Uterus (tissue), 4 donors: ENCODE measurements at places on chromosomes 12 and 14. TPM values are rescaled to one million over a fixed set of nuclear protein-coding genes. Genes with fewer than 3 reads are reported as not detected.

DNA sequence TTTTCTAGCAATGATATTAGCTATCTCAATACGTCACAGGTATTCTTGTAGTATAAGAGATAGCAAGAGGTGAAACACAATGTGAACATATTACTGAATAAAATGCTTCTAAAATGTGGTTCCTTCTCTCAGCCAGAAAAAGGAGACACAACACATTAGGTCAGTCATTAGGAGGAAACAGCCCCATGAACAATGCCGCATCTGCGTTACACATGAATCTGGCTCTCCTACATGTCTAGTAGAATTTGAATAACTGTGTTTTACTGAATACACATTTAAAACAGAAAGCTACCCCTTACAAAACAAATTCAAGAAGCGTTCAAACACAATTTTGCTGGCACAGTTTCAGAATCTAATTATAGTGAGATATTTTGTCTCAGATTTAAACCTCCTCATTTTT is 51.6 kb downstream of the EFCAB11 start:
- no peaks in the 10 kb centered on the region for H3K27me3 ChIP-seq
- no peak overlapping the region for H3K27ac ChIP-seq
- no peaks in the 10 kb centered on the region for H3K36me3 ChIP-seq

OR6C2 gene
- not detected for total RNA-seq

- H3K27ac ChIP-seq: no peak overlapping the region
- H3K36me3 ChIP-seq: no peaks in the 10 kb centered on the region
- no peak for DNase-seq
- no peaks in the 10 kb centered on the region for H3K4me1 ChIP-seq
- H3K4me3 ChIP-seq: no peak overlapping the region
Observed at GRCh38 chr12:4417455-4417854, 28.2 kb downstream of the FGF6 start.

DNA sequence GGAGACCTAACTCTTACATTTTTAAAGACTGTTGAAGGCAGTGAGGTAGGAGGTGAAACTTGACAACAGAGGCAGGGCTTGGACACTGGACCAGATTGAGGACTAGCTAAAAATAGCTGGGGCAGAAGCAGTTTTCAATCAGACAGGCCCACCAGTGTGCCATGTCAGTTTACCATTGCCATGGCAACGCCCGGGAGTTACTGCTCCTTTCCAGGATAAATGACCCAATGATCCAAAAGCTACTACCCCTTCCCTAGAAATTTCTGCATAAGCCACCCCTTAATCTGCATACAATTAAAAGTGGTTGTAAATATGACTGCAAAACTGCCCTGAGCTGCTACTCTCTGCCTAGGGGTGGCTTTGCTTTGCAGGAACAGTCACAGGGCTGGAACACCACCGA is 53.2 kb upstream of the PKP2 start:
- H3K27ac ChIP-seq: no peak overlapping the region
- no peaks in the 10 kb centered on the region for H3K36me3 ChIP-seq
- no peaks in the 10 kb centered on the region for H3K27me3 ChIP-seq
- H3K4me1 ChIP-seq: no peaks in the 10 kb centered on the region
- no peak for DNase-seq

GRCh38 chr12:11769723-11770514 is 120.4 kb downstream of the ETV6 start:
- no peak overlapping the region for H3K27ac ChIP-seq
- H3K27me3 ChIP-seq: no peaks in the 10 kb centered on the region
- H3K4me3 ChIP-seq: no peak overlapping the region
- no peak for DNase-seq
- peaks cover 11% of the 10 kb centered on the region for H3K4me1 ChIP-seq

GRCh38 chr12:52086366-52086765 is 6.9 kb downstream of the SMIM41 start:
- no peaks in the 10 kb centered on the region for H3K27me3 ChIP-seq
- H3K27ac ChIP-seq: no peak overlapping the region
- no peaks in the 10 kb centered on the region for H3K36me3 ChIP-seq
- no peak for DNase-seq

- H3K4me3 ChIP-seq: peak within 1 kb of the TSS; percentile 90
- H3K27me3 ChIP-seq: no peaks in the 10 kb centered on the region
- H3K36me3 ChIP-seq: no peaks in the 10 kb centered on the region
- peaks cover 12% of the 10 kb centered on the region for H3K4me1 ChIP-seq
Observed at GRCh38 chr14:73713803-73714655, at the start of gene PNMA1. Gene PNMA1 (minus strand): TSS chr14:73714384. CDS start chr14:73713639, 745 bp downstream.

DNA sequence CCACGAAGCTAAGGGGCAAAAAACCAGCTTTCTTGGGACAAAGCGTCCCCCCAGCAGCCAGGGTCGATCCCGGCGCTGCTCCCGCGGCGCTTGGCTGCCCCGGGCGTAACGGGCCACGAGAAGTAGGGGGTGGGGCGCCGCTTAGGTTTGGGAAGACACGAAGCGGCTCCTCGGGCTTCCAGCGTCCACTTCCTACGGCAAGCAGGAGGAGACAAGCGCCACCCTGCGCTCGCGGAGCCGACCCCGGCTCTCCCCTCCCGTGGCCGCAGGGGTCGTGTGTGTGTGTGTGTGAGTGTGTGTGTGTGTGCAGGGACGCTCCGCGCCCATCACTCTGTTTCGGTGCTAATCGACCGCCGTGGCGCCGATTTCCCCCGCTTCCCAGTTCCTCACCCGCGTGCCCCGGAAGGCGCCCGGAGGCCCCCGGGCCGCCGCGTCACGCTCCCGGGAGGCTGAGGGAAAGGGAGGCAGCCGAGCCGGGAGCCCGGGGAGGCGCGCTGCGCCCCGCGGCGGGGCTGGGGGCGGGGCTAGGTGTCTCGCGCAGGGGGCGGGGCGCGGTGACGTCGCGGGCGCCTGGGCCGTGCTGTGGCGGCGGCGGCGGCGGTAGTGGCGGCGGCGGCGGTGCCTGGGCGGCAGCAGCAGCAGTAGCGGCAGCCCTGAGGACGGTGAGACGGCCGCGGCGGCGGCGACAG is at the start of gene ERC1:
Gene ERC1, plus strand, starts transcription at position 563 of the 689 bp plus-strand sequence. CDS start 36,681 bp downstream, outside the sequence.
- no peaks in the 10 kb centered on the region for H3K27me3 ChIP-seq
- DNase-seq: peak; percentile 89
- no peaks in the 10 kb centered on the region for H3K36me3 ChIP-seq
- no peaks in the 10 kb centered on the region for H3K4me1 ChIP-seq
- H3K27ac ChIP-seq: peak within 1 kb of the TSS; percentile 98

IAPP gene
- total RNA-seq: not detected
